ENCODE measurements at places on chromosomes 1 and 21. TPM values are rescaled to one million over a fixed set of nuclear protein-coding genes. Genes with fewer than 3 reads are reported as not detected.

Gene OR2L13
- total RNA-seq = not detected

Gene CD84
- total RNA-seq = not detected

DNA sequence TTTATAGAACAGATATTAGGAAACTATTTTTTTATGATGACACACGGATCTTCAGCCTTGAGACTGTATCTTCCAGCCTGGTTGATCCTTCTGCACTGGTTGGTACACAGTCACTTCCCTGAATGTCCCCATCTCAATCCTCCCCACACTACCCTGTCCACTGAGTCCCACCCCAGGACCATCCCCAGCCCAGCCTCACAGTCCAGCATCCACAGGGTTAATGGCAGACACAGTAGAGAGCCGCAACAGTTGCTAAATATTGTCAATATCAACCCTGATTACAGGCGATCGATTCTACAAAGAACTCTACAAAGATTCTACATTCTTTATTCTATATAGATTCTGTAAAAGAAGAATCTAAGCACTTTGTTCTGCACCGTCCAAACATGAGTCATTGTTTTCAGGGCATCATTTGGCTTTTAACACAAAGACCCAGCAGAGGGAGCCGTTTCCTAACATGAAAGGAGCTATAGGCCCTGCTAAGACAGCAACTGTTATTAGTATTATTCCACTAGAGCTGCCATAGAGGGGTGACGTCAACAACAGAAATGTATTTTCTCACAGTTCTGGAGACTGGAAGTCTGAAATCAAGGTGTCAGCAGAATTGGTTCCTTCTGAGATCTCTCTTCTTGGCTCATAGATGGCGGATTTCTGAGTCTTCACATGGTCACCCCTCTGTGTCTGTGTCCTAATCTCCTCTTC, 30.1 kb upstream of the IFNAR2 start:
- H3K27me3 ChIP-seq = peaks cover 8% of the 10 kb centered on the region
- no peaks in the 10 kb centered on the region for H3K36me3 ChIP-seq
- H3K4me1 ChIP-seq = peaks cover 7% of the 10 kb centered on the region
- no peak overlapping the region for H3K27ac ChIP-seq

GRCh38 chr1:41795205-41795762, 123.4 kb downstream of the HIVEP3 start:
- H3K27me3 ChIP-seq = no peaks in the 10 kb centered on the region
- H3K36me3 ChIP-seq = no peaks in the 10 kb centered on the region
- H3K4me3 ChIP-seq = no peak overlapping the region
- no peaks in the 10 kb centered on the region for H3K4me1 ChIP-seq

- no peaks in the 10 kb centered on the region for H3K36me3 ChIP-seq
- DNase-seq = no peak
- H3K4me1 ChIP-seq = peaks cover 27% of the 10 kb centered on the region
- no peak overlapping the region for H3K27ac ChIP-seq
Observed at GRCh38 chr1:178630417-178630816, 94.6 kb upstream of the RALGPS2 start.

Gene OR2L8
- not detected for total RNA-seq

Gene ANGPTL7
- total RNA-seq = not detected

- H3K27ac ChIP-seq = no peak overlapping the region
- H3K4me3 ChIP-seq = no peak overlapping the region
- no peaks in the 10 kb centered on the region for H3K4me1 ChIP-seq
- H3K27me3 ChIP-seq = no peaks in the 10 kb centered on the region
- H3K36me3 ChIP-seq = no peaks in the 10 kb centered on the region
- DNase-seq = no peak
Observed at GRCh38 chr1:216958569-216958968, 235.3 kb upstream of the ESRRG start.

All from SJSA1 (cell line).